NCI-H1417 treated with DMSO at 0.1 percent for 48 hours (cell line): ENCODE measurements at places on chromosomes 7 and 10.
A peak's percentile ranks its signal among the peaks of the same experiment; 100 is the strongest.

DNA sequence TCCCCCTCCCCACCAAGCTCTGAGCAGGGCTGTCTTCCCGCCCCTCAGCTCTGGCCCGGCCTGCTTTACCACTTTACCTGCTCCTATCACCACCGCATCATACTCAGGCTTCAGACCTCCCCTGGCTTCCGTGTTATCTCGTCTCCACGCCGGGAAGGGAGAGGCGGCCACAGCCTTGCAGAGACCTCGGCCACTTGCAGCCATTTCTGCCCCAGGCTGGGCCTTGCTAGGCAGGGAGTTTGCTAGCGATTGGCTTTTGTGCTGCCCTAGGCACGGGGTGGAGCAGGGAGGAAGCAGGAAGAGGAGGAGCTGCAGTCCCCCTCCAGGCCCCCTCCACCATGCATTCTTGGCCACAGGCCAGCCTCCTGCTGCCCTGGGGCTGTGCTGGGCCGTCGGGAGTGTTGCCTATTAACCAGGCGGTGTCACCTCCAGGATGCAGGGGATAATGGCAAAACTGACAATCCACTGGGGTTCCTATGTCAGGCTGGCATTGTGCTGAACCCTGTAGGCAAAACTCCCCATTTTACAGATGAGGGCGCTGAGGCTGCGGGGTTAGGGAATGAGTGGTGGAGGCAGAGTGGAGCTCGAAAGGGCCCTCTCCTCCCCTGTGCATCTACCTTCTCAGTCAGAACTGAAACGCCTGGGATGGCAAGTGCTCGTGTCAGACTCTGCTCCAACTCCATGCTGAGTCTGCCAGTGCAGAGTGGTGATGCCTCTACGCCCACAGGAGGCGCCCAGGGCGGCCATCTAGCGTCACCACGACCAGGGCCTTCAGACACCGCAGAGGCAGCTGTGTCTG is at the start of gene PYROXD2:
PYROXD2 (minus strand) TSS at position 251 of the 799 bp plus-strand sequence; CDS start at position 204, 47 bp downstream.
- DNase-seq: peak; percentile 21

GRCh38 chr10:78146200-78146599 is 112.5 kb downstream of the RPS24 start:
- no peak for DNase-seq

- no peak for DNase-seq
Observed at GRCh38 chr7:39056153-39056552, 78.4 kb downstream of the POU6F2 start.

DNA sequence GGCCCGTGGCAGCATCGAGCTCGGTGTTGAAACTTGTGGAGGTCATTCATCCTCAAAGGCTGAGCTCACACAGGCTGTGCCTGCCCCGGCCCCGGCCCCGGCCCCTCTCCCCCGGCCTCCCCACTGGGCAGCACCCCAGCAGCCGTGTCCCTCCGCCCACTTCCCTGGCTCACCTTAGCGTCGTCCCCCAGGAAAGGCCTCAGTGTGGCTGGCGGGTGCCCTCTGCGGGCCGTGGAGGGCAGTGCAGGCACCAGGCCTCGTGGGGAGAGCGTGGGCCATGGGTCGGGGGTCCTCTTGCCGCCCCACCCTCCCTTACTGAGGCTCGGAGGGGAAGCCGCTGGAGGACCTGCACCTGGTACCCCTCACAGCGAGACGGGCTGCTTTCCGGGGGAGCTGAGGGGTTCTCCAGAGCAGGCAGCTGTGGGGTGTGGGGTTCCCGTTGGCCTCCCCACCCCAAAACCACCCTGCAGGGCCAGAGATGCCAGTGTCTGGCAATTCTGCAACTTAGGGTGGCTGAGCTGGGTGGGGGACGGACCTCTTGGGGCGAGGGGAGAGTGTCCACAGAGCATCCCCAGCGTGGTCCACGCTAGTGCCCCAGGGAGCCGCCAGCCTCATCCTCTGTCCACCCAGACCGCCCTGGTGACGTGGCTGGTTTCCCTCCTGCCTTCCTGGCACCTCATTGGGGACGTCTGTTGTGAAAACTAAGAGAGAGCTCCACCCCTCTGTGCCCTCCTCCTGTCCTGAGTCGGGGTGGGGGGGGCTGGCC is 44.2 kb upstream of the DPYSL4 start:
- DNase-seq: no peak

- DNase-seq: no peak
Observed at GRCh38 chr10:29612657-29613056, 22.1 kb downstream of the SVIL start.
